Activated naive CD8-positive, alpha-beta T cell treated with anti-CD3 and anti-CD28 coated beads, Interleukin-2, amount 10 ng/mL, durations not matched to agents 7 days and 5 days (primary cell): ENCODE measurements at places on chromosomes 1 and 21. TPM values are rescaled to one million over a fixed set of nuclear protein-coding genes. Genes with fewer than 3 reads are reported as not detected.

PSRC1 gene
- total RNA-seq, result 27.9 TPM

NVL gene
- 52.7 TPM for total RNA-seq

CACNA1S gene
- not detected for total RNA-seq

NUP210L gene
- total RNA-seq, result 0.17 TPM

IPP gene
- total RNA-seq, result 14.3 TPM

ECM1 gene
- 1.7 TPM for total RNA-seq

C1QTNF12 gene
- 4.4 TPM for total RNA-seq

RSPO1 gene
- total RNA-seq, result not detected
